NCI-H748 treated with DMSO at 0.1 percent for 48 hours (cell line): ENCODE measurements at places on chromosomes 6 and 20.
A peak's percentile ranks its signal among the peaks of the same experiment; 100 is the strongest.

GRCh38 chr20:21182832-21183563 is 57.1 kb downstream of the KIZ start:
- DNase-seq = no peak

GRCh38 chr6:49556429-49556837 is 6.0 kb downstream of the C6orf141 start:
- DNase-seq = peak; percentile 92

GRCh38 chr6:134315974-134316441 is 1.9 kb downstream of the SGK1 start:
- no peak for DNase-seq

GRCh38 chr20:37615340-37616109 is 78.3 kb upstream of the CTNNBL1 start:
- DNase-seq = peak; percentile 42

DNA sequence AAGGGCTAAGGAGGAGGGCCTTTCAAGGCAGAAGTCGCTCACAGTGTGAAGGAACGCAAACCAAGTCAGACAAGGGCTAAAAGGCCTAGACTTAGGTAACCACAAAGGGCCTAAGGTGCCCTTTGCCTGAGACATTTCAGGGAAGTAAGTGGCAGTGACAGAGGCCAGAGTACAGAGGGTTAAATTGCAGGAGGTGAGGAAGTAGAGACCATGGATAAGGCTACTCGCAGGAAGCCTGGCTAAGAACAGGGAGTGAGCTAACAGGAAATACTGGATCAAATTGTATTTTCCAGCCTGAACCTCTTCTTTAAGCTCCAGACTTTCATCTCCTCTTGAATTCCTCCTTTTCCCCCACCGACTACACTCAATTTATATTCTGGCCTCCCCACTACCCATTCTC is 16.6 kb downstream of the ZHX3 start:
- no peak for DNase-seq

DNA sequence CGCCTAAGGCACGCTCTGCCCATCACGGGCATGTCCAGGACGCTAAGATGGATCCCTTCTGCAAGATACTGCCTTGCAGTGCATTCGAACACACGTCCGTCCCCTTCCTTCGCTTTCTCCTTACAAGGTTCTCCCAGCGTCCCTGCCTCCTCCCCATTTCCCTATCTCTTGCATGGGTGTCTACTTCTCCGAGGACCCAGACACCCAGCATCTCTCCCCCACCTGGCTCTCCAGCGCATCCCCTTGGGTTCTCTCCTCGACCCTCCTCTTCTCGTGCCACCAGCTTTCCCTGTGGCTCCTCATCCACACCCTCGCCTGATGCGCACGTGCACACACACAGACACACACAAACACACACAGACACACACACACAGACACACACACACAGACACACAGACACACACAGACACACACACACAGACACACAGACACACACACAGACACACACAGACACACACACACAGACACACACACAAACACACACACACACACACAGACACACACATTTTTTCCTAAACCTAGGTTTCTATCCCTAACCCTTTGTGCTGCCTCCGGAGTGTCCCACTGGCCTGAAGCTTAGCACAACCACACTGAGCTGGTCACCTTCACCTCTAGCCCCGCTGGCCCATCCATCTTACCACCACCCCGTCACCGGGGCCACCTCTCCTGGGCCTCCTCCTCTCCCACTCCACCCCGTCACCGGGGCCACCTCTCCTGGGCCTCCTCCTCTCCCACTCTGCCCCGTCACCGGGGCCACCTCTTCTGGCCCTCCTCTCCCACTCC is 31.9 kb downstream of the ANKRD60 start:
- no peak for DNase-seq

DNA sequence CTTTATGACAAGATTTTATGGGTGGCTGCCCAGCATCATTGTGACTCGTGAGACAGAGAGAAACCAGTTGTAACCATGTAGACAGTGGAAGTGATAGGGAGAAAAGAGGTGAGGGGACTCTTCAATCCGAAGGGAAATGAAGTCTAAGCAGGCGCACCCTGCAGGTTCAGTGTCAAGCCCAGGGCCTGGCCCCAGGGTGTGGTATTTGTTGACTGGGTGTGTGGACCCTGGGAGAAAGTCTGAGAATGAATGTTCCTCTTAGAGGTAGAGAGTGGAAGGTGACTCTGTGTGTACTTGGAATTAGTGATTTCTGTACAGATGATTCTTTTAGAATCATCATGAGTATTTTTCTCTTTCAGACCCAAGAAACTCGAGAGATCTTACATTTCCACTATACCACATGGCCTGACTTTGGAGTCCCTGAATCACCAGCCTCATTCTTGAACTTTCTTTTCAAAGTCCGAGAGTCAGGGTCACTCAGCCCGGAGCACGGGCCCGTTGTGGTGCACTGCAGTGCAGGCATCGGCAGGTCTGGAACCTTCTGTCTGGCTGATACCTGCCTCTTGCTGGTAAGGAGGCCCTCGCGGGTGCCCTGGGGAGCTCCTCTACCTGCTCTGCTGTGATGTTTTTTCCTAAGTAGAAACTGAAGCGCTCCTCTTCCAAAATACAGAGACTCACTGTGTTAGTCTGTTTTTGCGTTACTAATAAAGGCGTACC is 68.0 kb downstream of the PTPN1 start:
- DNase-seq = no peak

- no peak for DNase-seq
Observed at GRCh38 chr6:15279047-15279661, 33.3 kb downstream of the JARID2 start.

DNA sequence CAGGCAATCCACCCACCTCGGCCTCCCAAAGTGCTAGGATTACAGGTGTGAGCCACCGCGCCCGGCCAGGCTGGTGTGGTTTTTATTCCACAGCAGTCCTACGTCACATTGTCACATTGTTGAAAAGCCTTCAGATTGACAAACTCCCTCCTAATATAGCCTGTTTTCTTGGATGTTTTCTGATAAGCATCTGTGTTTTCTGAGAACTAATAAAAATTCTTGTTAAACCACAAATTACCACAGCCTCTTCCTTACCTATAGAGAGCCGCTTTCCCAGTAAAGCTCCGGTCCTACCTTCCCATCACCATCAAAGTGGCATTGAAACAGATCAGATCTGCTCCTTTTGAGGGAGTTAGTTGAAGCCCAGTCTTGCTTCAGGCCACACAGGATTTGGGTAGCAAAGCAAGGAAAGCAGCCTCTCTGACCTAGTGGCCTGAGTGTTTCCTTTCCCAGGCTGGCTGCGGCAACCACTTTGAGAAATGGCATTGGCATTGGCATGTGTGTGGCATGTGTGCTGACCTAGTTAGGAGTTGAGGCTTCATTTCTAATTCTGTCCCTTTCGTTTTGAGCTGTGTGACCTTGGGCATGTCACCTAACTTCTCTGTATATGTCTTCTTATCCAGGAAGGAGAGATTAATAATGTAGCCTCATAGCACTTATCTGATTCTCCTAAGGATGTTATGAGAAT is 1.7 kb upstream of the PKIG start:
- no peak for DNase-seq

- no peak for DNase-seq
Observed at GRCh38 chr6:117463762-117464665, 18.5 kb upstream of the DCBLD1 start.

- DNase-seq = no peak
Observed at GRCh38 chr6:140178935-140179334, 804.5 kb upstream of the CITED2 start.

DNA sequence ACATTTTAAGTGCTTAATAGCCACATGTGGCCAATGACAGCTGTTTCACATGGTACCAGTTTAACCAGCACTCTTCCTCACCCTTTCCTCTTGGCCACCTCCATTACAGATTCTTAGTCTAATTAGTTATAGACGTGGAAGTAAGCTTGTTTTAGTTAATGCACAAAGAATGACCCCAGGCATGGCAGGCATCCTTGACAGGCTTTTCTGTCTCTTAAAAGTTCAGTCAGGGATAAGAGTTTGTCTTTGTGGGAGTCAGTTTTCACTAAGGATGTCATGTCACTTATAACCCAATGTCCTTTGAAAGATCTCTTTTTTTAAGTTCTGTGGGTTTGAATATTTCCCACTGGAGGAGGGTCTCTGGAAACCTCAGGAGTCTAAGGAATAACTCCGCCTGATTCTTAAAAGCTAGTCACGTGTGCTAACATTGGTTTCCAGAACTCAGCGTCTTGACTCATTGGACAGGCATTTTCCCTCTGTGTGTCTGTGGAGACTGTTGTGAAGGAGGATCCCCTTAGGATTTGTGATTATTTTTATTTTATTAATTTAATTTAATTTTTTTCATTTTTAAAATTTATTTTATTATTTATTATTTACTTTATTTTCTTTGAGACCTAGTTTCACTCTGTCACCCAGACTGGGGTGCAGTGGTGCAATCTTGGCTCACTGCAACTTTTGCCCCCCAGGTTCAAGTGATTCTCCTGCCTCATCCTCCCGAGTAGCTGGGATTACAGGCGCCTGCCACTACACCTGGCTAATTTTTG is 171.4 kb downstream of the ZFAND3 start:
- DNase-seq = no peak

DNA sequence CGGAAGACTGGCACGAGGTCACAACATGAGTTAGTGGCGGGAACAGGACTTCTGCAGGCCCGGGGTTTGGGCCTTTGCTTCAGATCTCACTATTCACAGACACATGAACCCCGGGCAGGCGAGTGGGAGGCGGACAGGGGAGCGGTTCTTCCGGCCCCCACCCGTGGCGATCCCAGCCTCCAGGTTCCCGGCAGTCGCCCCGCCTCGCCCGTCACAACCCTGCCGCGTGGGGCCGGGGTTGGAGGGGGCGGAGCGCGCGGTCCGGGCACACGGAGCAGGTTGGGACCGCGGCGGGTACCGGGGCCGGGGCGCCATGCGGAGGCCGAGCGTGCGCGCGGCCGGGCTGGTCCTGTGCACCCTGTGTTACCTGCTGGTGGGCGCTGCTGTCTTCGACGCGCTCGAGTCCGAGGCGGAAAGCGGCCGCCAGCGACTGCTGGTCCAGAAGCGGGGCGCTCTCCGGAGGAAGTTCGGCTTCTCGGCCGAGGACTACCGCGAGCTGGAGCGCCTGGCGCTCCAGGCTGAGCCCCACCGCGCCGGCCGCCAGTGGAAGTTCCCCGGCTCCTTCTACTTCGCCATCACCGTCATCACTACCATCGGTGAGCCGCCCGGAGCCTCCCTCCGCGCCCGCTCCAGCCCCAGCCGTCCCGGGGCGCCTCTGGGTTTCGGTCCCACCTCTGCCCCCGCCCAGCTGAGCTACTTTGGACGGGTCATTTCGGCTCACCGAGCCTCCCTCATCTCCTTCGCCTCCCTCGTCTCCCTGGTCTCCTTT is at the start of gene KCNK15:
TSS of gene KCNK15 (plus strand) at position 268 of the 769 bp plus-strand sequence. CDS start at position 314, 46 bp downstream.
- no peak for DNase-seq

GRCh38 chr6:11952316-11952715 is 59.8 kb upstream of the HIVEP1 start:
- no peak for DNase-seq

- DNase-seq = no peak
Observed at GRCh38 chr6:133833949-133834359, 55.0 kb upstream of the TCF21 start.

GRCh38 chr6:150403458-150404246 is 34.8 kb downstream of the IYD start:
- peak; percentile 12 for DNase-seq

DNA sequence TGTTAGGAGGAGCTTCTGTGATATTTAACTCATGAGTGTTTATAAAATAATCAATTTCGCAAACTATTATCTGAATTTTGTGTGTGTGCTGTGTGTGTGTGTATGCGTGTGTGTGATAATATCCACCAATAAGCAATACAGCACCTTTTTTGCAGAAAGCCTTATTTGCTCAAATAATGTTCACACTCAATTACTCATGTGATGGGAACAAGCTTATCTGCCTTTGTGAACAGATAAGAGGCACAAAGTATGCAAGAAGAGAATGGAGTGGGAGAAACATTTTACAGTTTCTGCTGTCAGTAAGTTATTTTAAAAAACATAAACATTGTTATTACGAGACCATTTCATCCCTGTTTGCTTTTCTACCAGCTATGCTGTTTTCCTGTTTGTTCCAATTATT is 36.7 kb upstream of the PTPRK start:
- no peak for DNase-seq

DNA sequence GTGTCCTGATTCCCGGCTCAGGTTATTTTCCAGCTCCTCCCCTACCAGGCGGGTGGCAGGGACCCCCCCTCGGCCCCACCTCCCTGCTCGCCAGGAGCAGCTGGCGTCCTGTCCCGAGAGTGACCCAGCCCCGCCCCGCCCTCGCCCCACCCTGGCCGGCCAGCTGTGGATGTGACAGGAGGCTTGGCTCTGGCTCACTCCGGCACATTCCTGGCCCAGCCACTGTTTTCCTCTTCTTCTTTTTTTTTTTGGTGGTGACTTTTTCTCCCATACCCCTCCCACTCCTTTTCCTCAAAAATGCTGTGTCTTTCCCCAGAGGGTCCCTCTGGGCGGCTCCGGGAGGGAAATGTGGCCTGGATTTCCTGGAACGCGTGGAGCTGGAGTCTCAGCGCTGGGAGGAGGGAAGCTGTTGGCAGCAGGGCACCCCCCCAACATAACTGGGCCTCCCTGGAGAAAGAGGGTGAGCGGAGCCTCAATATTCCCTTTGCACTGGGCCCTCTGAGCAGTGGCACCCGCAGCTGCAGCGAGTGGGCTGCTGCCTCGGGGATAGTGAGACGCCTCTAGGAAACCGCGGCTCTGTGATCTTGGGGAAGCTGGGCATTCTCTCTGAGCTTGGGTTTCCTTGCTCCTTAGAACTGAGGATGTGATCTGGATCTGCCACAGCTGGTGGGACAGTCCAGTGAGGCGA is 28.3 kb upstream of the CSNK2A1 start:
- no peak for DNase-seq

- no peak for DNase-seq
Observed at GRCh38 chr20:58707770-58708169, 15.2 kb downstream of the NPEPL1 start.

DNA sequence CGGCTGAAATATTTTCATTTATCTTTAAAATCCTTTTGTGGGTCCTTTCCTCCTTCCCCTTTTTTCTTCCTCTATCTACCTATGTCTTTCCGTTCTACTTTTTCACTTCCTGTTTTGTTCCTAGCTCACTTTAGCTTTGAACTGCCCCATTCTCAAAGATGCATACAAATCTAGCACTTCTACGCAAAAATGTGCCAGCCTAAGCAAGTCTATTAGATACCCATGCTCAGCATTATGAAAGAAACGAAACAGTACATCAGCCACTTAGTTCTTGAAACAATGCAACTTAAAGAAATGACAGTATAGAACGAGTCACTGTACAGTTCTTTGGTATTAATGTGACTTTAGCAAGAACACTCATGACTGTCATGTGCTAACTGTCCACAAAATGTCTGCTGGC is 47.3 kb upstream of the MARCKS start:
- no peak for DNase-seq

DNA sequence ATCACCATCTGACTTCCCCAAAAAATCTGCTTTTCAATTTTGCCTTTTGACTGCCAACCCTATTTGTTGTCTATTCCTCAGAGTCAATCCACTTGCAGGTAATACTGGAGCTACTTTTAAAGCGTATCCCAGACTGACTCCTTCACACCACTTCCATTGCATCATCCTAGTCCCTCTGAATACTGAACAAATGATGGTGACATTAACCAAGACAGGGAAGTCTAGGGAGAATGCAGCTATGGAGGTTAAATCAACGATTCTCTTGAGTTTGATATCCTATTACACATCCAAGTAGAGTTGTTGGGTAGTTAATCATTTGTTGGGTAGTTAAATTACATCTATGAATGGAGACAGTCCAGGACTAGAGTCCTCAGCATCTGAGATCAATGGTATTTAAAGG is 2.0 kb downstream of the OGFRL1 start:
- no peak for DNase-seq
